Body of pancreas (tissue), 4 donors: ENCODE measurements at places on chromosomes 11 and 22. TPM values are rescaled to one million over a fixed set of nuclear protein-coding genes. Genes with fewer than 3 reads are reported as not detected.

GRCh38 chr11:65560555-65561418 is 2.6 kb upstream of the LTBP3 start:
- no peaks in the 10 kb centered on the region for H3K36me3 ChIP-seq
- no peaks in the 10 kb centered on the region for H3K27me3 ChIP-seq
- H3K4me1 ChIP-seq, result peaks cover 42% of the 10 kb centered on the region
- DNase-seq, result peak; percentile 47

DNA sequence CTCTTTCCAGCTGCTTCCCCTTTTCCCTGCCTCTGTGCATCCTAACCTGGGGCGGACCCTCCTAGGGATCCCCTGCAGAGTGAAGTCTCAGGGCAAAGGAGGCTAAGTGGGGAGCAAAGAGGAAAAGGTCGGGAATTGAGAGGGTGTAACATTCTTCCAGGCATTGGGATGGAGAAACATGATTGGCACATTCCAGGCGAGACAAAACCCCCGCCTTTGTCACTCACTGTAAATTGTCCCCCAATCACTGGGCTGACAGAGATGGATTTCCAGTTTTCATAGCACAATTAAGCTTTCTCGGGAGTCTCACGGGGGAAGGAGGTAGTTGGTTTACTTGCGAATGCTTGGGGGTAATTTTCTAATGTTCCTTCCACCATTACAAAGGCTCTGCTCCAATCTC is 74.9 kb downstream of the MIAT start:
- no peaks in the 10 kb centered on the region for H3K27me3 ChIP-seq
- no peak overlapping the region for H3K27ac ChIP-seq
- H3K4me1 ChIP-seq, result no peaks in the 10 kb centered on the region
- no peak for DNase-seq

The HEPHL1 gene
- total RNA-seq, result not detected

DNA sequence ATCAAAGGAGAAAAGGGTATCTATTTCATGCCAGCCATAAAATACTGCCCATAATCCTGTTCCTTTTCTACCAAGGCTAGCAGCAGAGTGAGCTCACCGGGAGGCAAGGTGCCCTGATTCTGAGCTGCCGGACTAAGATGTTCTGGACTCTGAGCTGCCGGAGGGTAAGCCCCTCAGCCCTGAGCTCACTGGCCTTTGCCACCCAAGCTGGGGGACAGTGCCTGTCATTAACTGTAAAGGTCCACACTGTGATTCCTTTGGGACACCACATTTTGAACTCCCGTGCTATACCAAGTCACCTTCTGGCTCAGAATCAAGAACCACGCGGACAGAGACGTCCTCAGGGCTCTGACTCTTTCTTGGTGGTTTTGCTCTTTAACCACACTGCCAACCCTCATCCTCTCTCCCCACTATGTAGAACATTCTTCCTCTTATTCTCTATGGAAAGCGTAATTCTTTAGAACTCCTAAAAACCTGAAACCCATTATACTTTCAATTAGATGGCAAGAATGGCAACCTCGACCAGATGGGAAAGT is 88.4 kb upstream of the BID start:
- no peak overlapping the region for H3K4me3 ChIP-seq
- H3K36me3 ChIP-seq, result peaks cover 25% of the 10 kb centered on the region
- H3K27ac ChIP-seq, result no peak overlapping the region
- no peak for DNase-seq
- no peaks in the 10 kb centered on the region for H3K4me1 ChIP-seq

The SLC15A3 gene
- 2.0 TPM for total RNA-seq

DNA sequence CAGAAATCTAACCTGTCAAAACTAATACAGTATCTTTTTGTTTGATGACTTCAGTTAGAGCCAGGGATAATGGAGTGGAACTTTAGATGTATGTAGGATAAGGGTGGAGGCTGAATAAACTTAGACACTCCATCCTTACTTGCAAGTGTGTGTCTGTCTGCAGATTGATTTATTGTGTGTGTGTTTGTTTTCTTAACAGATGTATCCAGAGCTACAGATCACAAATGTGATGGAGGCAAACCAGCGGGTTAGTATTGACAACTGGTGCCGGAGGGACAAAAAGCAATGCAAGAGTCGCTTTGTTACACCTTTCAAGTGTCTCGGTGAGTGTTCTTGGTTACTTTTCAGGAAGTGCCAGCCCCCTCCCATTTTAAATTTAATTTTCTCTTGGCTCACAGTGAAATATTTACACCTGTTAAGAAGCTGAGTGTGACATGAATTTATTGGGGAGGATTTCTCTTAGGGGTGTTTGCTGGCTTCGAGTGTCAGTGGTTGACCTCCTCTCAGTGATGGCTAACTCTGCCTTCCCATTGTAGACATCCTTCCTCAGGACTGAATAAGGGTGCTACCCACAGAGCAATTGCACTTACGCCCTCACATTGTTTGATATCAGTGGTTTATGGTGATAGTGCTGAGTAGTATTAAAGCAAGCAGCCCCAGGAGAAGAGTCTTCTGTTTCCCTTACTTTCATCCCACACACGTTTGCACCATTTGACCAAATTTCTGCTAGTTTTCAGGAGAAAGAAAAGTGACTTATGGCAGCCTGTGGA is 40.8 kb downstream of the APLP2 start:
- H3K4me3 ChIP-seq, result no peak overlapping the region
- H3K27me3 ChIP-seq, result no peaks in the 10 kb centered on the region
- H3K36me3 ChIP-seq, result no peaks in the 10 kb centered on the region
- DNase-seq, result no peak
- H3K4me1 ChIP-seq, result peaks cover 16% of the 10 kb centered on the region

The GGT5 gene
- total RNA-seq, result 24.9 TPM

The SMTNL1 gene
- not detected for total RNA-seq

DNA sequence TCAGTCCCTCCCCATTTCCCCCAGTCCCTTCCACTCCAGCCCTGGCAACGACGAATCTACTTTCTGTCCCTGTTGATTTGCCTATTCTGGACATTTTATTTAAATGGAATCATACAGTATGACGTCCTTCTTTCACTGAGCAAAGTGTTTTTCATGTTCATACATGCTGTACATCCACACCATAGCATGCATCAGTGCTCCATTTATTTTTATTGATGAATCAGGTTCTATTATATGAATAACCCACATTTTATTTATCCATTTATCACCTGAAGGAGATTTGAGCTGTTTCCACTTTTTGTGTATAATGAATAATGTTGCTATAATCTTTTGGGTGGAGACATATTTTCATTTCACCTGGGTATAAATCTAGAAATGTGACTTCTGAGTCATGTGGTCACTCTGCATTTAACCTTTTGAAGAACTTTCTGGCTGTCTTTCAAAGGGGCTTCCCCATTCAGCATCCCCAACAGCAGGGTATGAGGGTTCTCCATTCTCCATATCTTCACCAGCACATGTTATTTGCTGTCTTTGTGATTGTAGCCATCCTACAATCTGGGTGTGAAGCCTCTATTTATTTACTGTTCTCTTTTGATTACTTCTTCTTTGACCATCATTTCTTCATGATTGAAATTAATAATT is 531.7 kb downstream of the ETS1 start:
- no peaks in the 10 kb centered on the region for H3K36me3 ChIP-seq
- no peak for DNase-seq
- H3K27me3 ChIP-seq, result no peaks in the 10 kb centered on the region
- H3K4me1 ChIP-seq, result no peaks in the 10 kb centered on the region

DNA sequence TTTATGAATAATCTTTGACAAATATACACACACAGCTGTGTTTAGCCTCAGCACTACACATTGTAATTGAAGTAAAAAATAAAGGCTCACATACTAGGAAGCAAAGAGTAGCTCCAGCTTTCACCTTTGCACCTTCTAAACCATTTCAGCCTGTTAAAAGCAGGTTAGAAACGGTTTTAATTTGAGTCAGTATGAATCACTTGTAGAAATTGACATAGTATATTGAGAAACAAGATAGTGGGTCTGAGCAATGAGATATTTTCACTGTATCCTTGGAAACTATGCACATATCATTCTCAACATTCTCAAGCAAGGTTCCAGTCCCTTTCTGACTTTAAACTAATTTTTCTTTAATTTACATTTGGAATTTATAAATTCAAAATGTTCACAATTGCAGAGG is 380.3 kb downstream of the AASDHPPT start:
- H3K4me3 ChIP-seq, result no peak overlapping the region
- peaks cover 11% of the 10 kb centered on the region for H3K4me1 ChIP-seq
- H3K27ac ChIP-seq, result no peak overlapping the region
- no peak for DNase-seq

The OR51G2 gene
- total RNA-seq, result not detected

GRCh38 chr11:124753624-124754023 is 1.6 kb upstream of the VSIG2 start:
- H3K36me3 ChIP-seq, result no peaks in the 10 kb centered on the region
- H3K27me3 ChIP-seq, result no peaks in the 10 kb centered on the region
- DNase-seq, result no peak

GRCh38 chr11:7442588-7443215 is 42.6 kb upstream of the OLFML1 start:
- no peak overlapping the region for H3K4me3 ChIP-seq
- H3K27ac ChIP-seq, result no peak overlapping the region
- no peaks in the 10 kb centered on the region for H3K27me3 ChIP-seq
- DNase-seq, result peak; percentile 72
- H3K36me3 ChIP-seq, result no peaks in the 10 kb centered on the region

The TRIM49 gene
- not detected for total RNA-seq

The USP2 gene
- 19.4 TPM for total RNA-seq

- no peak overlapping the region for H3K4me3 ChIP-seq
- no peak overlapping the region for H3K27ac ChIP-seq
- H3K4me1 ChIP-seq, result no peaks in the 10 kb centered on the region
- H3K36me3 ChIP-seq, result no peaks in the 10 kb centered on the region
Observed at GRCh38 chr11:118212131-118212725, 12.6 kb downstream of the JAML start.

DNA sequence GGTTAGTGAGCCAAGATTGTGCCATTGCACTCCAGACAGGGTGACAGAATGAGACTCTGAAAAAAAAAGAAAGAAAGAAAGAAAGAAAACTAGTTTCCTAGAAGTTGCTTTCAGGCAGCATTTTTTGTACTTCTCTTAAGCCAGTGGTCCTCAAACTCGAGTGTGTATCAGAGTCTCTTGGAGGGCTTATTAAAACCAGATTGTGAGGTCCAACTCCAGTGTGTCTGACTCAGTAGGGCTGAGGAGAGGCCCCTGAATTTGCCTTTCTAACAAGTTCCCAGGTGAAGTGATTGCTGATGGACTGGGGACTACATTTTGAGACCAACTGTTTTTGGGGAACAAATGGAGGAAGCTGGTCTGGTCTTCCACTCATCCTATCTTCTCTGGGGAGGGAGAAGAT is 57.5 kb upstream of the VSTM5 start:
- H3K36me3 ChIP-seq, result no peaks in the 10 kb centered on the region
- DNase-seq, result no peak
- no peak overlapping the region for H3K4me3 ChIP-seq
- H3K27ac ChIP-seq, result no peak overlapping the region

- peak overlapping the region; percentile 78 for H3K27ac ChIP-seq
- peak; percentile 90 for DNase-seq
- H3K36me3 ChIP-seq, result no peaks in the 10 kb centered on the region
- H3K4me3 ChIP-seq, result no peak overlapping the region
Observed at GRCh38 chr11:47234669-47235100, 13.9 kb downstream of the ACP2 start.

The OTOG gene
- not detected for total RNA-seq
